A549 treated with DMSO at 1 μM for 4 hours (cell line): ENCODE measurements at places on chromosomes 4 and X. TPM values are rescaled to one million over a fixed set of nuclear protein-coding genes. Genes with fewer than 3 reads are reported as not detected.

The NDP gene
- not detected in 5 replicates for total RNA-seq

The NPY1R gene
- 0.03 to 0.09 TPM (median 0.06 TPM) in 4 of 5 replicates, not detected in the other for total RNA-seq

The NUDT9 gene
- 23.0 to 30.2 TPM (median 24.8 TPM) in 5 replicates for total RNA-seq

The MAP3K15 gene
- 1.5 to 2.4 TPM (median 2.0 TPM) in 5 replicates for total RNA-seq

The GC gene
- not detected in 5 replicates for total RNA-seq

The ATP8A1 gene
- total RNA-seq, result 0.02 to 0.13 TPM (median 0.07 TPM) in 5 replicates

The GUCY1A1 gene
- total RNA-seq, result not detected in 5 replicates
